NCI-H1694 (cell line): ENCODE measurements at places on chromosomes 12 and 14.

DNA sequence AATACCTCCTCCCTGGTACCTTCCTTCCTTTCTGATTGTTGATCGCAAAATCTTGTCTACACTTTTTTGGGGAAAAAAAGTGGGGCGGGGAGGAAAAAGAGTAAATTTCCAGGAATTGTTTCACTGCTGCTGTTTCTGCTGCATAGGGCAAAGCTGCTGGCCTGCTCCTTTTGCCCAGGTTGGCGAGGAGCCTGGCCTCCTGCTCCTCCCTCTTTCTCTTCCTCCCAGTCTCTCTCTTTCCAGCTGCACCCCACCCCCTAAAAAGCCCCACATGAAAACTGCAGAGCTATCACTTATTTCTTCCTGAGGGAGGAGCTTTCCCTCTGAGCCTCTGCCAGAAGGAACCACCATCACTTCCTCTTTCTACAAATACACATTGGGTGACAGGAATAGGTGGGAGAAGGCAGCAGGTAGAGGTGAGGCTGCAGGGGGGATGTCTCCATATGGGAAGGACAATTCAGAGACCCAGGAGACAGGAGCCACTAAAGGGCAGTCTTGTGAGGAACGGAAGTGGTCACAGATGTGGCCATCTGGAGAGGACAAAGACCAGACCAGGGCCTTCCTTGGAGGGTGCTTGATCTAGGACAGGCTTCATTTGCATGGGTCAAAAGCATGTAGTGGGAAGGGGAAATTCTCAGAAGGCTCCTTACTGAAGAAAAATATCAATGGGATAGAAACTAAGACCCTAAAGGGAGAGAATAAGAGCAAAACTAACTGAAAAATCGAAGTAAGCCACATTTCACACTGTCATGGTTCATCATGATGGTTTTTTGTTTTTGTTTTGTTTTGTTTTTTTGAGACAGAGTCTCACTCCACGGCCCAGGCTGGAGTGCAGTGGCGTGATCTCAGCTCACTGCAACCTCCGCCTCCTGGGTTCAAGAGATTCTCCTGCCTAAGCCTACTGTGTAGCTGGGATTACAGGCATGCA is 14.8 kb downstream of the ZBTB39 start:
- DNase-seq: no peak

DNA sequence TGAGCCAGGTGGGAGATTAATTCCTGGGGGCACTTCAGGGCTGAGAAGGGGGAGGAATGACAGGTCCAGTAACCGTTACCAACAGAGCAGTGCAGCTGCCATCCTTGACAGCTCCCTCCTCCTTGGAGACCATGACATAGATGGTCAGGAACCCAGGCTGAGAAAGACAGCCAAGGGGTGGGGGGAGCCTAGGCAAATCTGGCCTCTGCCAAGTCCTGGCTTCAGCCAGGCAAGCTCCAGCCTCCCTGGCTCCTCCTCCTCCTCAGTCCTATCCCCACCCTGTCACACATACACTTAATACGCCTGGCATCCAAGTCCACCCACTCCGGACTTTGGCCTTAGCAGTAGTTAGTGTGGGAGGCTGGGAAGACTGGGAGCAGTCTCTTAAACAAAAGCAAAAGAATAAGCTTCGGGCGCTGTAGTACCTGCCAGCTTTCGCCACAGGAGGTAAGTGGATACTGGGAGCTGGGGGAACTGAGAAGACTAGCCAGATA is at the start of gene RDH5:
Gene RDH5, plus strand, starts transcription at position 323 of the 494 bp plus-strand sequence. CDS start 792 bp downstream, outside the sequence.
- DNase-seq: no peak

- peak; percentile 38 for DNase-seq
These were observed 51.0 kb downstream of the MAGOHB start for GRCh38 chr12:10562306-10562933.

- DNase-seq: no peak
These were observed 3.4 kb downstream of the DRAM1 start for GRCh38 chr12:101880769-101881168.

GRCh38 chr12:113634982-113635381 is 163.3 kb upstream of the LHX5 start:
- no peak for DNase-seq

GRCh38 chr14:59017285-59017965 is 171.0 kb upstream of the DAAM1 start:
- DNase-seq: no peak

- DNase-seq: no peak
These were observed 51.8 kb downstream of the MOK start for GRCh38 chr14:102252834-102253801.

- no peak for DNase-seq
These were observed 1.4 kb downstream of the SYNE3 start for GRCh38 chr14:95515080-95515489.

- DNase-seq: no peak
These were observed 77.1 kb upstream of the PTGDR start for GRCh38 chr14:52190337-52190931.
